Karpas-422 (cell line): ENCODE measurements at places on chromosomes 5 and 9. TPM values are rescaled to one million over a fixed set of nuclear protein-coding genes. Genes with fewer than 3 reads are reported as not detected.

Gene AK8
- total RNA-seq = 1.3 TPM in 1 of 2 replicates, not detected in the other

Gene NR2F1
- total RNA-seq = not detected in 2 replicates

Gene ST8SIA4
- total RNA-seq = 17.1 and 20.4 TPM in 2 replicates

Gene CA9
- total RNA-seq = 26.8 and 35.2 TPM in 2 replicates

GRCh38 chr5:138305797-138306196 lies 25.8 kb downstream of the CDC25C start:
- peak; percentile 53 for DNase-seq

- no peak for DNase-seq
Measured at GRCh38 chr5:142484821-142485387, 160.1 kb upstream of the SPRY4 start.

GRCh38 chr5:134018154-134018985 lies 13.6 kb upstream of the VDAC1 start:
- DNase-seq = no peak

DNA sequence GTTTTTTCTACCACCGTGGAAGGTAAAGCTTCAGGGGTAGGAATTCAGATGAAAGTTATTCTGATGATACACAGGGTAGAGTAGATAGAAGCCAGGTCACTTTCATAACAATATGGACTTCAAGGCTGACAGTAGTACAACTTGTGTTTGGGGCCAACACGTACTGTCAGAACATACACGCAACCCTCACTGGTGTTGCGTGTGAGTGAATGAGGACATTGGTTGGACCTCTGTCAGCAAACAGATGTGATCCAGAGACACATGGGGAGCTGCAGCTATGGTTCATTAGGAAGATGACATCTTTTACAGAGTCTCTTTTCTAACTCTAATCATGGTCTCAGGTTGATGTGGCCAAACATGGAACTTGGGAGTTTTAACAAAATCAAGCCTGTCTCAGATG lies 70.1 kb upstream of the MOCS2 start:
- DNase-seq = no peak

GRCh38 chr5:96331210-96331609 lies 101.8 kb downstream of the PCSK1 start:
- no peak for DNase-seq

DNA sequence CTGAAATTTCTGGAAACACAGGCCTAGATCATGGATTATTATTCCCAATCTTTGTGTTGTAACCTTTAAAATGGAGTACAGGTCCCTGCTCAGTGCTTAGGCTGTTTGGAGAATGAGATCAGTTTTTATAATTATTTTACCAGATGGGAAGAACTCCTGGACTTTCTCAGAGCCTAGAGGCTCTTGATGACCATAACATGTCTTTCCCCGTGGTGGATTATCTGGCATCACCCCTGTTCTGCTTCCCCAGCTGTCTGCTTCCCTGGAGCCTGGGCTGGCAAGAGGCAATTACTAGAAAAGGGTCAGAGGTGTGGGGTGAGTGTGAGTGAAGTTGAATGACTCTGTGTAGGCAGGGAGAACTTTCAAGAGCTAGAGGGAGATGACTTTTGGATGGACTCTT lies 143.0 kb downstream of the CARTPT start:
- no peak for DNase-seq

DNA sequence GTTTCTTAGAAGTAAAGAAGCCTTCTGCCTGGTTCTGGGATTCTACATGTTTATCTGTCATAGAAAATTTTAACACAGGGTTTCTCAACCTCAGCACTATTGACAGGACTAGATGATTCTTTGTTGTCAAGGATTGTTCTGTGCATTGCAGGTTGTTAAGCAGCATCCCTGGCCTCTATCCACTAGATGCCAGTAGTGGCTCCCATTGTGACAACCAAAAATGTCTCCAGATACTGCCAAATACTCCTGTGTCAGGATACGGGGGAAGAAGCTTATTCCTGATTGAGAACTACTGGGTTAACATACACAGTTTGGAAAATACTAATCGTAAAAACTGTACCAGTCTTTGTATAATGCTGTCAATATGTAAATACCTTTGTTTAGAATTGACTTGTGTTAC lies 167.1 kb downstream of the NIPBL start:
- no peak for DNase-seq

DNA sequence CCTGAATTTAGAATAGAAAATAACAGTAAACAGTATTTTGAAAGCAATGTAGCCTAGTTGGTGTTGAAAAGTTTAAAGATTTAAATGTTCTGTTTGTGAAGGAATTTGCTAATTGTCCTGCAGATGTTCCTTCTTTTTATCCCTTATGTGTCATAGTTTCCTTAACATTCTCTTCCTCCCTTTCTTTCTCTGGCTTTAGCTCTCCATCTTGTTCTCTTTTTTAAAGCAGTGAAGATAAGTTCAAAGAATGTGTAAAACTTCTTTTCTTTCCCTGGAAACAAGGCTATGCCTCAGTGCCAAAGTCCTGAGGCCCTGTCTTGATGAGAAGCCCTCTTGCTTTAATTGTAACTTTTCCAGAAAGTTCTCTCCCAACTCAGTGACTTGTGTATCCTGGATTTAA lies 24.4 kb upstream of the GAS1 start:
- no peak for DNase-seq

DNA sequence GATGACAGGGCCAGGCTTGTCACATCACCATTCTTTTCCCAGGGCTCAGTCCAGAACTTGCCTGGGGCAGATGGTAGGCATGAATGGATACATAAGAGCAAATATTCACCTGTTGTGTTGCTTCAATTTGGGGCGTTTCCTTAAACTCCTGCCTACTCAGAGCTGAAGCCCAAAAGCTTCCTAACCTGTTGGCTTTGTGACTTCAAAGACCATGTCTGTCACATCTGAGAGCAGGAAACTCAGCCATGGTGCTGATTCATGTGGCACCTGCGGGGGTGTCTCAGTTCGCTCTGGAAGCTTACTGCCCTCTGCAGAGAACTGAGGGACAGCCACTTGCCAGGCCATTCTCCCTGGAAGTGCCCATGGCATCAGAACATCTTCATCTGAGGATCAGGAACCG lies 246.6 kb downstream of the HSPA4 start:
- no peak for DNase-seq

DNA sequence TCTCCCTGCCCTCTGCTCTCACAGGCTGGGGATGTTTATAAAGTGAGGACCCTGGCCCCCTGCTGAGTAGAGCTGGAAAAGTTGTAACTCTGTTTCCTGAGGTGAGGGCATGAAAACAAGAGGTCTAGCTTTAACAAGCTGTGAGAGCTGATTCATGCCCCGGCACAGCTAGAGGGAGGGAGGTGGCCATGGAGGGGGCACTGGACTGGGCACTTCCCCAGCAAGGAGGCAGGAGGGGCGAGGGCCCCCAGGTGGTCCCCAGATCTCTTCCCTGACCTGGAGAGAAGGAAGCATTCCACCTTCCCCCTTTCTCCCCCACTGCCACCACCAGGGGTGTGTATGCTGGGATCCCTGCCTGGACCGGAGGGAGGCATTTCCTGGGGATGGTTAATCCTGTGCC lies at the start of gene MSMP:
Gene MSMP, minus strand, starts transcription at position 13 of the 400 bp plus-strand sequence. CDS start 147 bp downstream, outside the sequence.
- DNase-seq = no peak

GRCh38 chr5:58314356-58315210 lies 145.3 kb downstream of the PLK2 start:
- DNase-seq = no peak

DNA sequence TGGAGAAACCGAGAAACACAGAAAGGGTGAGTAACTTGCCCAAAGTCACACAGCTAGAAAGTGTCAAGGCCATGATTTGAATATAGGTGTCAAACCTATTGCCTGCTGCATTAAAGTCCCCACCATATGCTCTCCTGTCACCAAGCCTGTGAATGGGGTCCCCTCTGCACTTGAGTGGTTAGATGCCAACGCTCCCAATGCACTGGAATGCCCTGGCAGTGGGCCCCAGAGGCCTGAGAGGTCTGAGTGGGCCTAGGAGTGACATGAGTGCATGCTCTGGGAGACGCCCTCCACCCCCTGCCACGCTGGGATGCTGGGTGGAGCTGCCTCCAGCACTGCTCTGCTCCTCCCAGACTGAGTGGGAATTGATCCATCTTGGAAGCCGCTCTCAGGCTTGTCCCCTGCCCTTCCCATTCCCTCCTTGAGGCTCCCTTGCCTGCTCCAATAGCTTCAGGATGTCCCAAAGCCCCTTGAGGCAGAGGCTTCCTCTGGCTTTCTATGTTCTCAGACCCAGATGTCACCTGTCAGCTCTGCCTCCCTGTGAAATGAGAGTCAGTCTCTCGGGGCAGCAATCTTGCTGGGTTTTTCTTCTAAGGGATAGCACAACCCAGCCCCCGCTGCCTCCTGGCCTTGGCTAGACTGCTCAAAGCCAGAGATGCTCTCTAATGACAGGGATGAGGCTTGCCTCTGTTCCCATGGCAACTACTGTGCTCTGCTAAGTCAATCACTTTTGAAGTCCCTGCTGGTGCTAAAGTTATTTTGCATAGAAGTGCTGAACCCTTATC lies 6.6 kb upstream of the ARSI start:
- DNase-seq = peak; percentile 66
